GM23338 (cell line): ENCODE measurements at places on chromosomes 5 and 9.
A peak's percentile ranks its signal among the peaks of the same experiment; 100 is the strongest.

GRCh38 chr5:141420855-141421488 is at the start of gene PCDHGA11:
PCDHGA11 (plus strand) TSS chr5:141421051; CDS start chr5:141421228, 177 bp downstream.
- DNase-seq = peak; percentile 90

- DNase-seq = no peak
Observed at GRCh38 chr5:126658561-126658960, 57.8 kb downstream of the PHAX start.

DNA sequence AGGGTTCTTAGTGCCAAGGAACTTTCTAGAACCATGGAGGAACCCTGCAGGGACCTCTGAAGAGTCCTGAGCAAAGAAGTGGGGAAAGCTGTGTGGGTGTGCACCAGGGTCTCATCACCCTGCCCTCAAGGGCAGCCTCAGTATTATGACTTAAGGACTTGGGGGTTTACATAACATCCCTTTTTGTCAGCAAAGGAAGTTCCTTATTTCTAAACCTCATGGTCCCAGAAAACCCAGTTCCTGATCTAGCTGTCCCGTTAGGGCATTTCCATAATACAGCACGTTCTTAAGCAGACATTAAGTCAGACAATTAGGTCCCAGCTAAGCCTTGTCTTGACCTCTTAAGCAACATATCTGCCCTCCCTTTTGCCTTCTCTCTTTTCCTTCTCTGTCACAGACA is 57.3 kb downstream of the DAPK1 start:
- no peak for DNase-seq

GRCh38 chr5:27026063-27026462 is 12.3 kb downstream of the CDH9 start:
- no peak for DNase-seq

DNA sequence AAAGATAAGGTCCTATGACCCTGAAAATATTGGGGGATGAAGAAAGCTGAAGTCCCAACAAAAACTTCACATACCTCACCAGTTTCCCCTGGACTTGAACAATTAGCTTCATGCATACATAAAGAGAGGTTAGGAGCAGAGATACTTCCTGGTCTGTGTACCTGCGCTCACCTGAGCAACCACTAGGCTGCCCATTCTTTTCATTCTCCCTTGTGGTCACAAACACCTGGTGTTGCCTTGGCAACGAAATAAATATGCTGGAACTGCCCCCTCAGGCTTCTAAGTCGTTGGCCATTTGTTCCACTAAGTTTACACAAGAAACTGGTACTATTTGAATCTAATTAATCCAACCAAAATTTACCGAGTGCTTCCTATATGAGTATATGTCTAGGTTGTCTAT is 18.1 kb downstream of the OTP start:
- DNase-seq = peak; percentile 97

- no peak for DNase-seq
Observed at GRCh38 chr5:143717400-143717799, 94.6 kb upstream of the HMHB1 start.

GRCh38 chr5:97425511-97425910 is 242.5 kb upstream of the RIOK2 start:
- DNase-seq = peak; percentile 53

GRCh38 chr5:56052735-56053134 is 58.0 kb upstream of the IL6ST start:
- DNase-seq = no peak

DNA sequence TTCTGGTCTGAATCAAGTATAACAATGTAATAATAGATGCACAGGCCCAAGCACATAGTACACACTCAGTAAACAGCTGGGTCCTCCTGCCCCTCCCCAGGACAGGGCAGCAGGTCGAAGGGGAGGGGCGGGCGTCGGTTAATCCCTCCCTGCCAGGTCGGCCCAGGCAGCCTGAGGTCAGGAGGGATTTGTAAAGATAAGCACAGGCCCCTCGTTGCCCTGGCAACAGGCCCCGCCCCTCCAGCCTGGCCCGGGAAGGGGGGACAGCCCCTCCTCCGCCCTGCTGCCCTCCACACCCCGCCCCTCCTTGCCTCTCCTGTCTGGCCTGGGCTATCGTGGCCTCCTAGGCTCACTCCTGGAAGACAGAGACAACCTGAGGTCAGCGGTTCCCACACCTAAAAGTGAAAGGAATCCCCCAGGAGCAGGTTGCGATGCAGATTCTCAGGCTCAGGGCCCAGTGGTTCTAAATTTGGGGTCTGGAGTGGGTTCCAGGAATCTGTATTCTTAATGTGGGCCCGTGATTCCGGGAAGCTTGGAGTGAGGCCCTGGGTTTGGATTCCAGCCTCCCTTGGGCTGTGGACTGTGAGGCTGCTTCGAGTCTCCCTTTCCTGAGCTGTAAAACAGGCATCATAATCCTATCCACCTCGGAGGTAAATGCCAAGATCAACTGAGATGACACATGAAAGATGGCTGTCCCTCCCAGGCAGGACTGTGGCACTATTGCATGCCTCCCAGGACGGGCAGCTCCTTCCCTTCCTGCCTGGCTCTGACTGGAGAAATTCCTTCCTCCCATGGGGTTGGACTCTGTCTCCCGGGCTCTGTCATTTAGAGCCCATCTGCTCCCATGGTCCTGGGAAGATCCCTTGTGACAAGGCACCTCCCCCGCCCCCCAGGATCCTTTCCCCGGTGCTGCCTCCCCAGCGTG is 4.4 kb downstream of the CRB2 start:
- peak; percentile 97 for DNase-seq

DNA sequence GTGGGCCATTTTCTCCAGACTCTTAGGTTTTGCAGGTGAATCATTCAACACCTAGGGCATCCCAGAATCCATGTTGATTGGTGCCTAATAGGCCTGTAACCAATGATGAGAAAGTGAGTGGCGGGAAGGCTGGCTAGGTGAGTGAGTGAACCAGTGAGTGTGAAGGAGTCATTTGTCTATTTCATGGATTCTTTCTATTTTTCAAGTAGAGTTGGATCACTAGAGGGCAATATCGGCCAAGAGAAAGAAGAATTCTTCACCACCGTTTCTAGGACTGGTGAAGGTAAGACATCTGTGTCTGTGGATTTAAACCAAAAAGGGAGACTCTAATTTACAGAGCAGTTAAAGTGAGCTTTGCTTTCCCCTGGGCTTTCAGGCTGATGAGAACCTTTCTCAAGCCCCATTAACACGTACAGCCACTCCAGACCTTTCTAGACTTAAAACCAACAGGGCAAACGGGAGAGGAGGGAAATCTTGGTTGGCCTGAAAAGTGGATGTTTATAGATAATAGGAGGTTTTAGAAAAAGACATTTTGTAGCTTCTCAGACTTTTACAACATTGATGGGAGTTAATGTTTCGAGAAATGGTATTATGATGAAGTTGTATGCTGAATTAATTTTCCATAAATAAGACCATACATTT is 114.3 kb upstream of the IL12B start:
- peak; percentile 66 for DNase-seq

GRCh38 chr5:126576974-126577373 is 18.0 kb downstream of the ALDH7A1 start:
- DNase-seq = no peak

DNA sequence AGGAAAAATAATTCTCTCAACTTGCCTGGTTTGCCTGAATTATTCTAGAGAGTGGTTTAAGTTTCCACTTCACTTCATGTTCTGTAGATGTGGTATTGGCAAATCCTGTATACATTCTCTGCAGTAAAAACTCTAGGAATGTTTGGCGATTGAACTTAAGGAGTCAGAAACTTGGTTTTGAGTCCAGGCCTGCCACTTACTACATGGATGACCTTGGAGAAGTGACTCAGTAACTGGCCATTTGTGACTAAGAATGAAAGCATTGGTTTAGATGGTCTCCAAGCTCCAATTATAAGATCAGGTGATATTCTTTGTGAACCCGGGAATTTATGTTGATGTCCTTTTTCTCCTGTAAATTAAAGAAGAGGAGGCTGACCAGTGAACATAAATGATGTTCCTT is 233.8 kb downstream of the GAS1 start:
- DNase-seq = no peak

GRCh38 chr9:18710065-18710464 is 236.1 kb downstream of the ADAMTSL1 start:
- no peak for DNase-seq

- DNase-seq = no peak
Observed at GRCh38 chr9:1462626-1463308, 412.6 kb downstream of the DMRT2 start.

- DNase-seq = no peak
Observed at GRCh38 chr9:104555521-104555920, 13.4 kb upstream of the OR13C8 start.

DNA sequence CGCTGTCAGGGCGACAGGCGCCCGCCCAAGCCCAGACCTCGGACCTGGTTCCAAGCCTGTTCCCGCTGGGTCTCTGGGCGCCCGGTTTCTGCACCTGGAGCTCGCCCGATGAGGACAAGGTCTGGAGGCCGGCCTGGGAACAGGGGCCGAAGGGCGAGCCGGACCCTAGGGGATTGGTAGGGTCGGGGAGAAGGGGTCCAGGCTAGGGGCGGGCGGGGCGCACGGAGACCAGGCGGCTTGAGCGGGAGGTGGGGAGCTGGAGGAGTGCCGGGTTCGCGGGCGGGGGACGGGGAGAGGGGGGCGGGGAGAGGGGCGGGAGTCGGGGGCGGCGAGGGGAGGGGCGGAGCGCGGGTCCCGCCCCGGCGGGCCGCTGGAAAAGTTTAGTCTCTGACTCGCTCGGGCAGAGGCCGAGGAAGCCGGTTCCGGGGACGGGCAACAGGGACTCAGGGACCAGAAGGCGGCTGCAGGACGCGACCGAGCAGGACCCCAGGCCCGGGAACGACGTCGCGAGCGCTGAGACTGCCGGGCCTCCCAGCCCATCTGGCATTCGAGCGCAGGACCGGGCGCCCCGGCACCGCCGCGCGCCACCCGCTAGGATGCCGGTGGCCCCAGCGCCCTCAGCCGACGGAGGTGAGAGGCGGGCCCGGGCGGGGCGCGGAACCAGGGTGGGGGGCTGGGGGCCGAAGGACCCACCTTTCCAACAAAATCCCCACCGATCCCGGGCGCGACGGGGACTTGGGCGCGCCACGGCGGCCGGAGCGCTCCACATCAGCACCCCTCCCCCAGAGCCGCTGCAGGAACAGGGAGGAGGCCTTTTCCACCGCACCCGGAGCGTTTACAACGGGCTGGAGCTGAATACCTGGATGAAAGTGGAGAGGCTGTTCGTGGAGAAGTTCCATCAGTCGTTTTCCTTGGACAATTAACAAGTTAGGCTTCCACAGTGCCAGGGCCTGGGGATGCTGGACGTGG is at the start of gene S1PR3:
TSS of gene S1PR3 (plus strand) at position 403 of the 969 bp plus-strand sequence. CDS start 9,733 bp downstream, outside the sequence.
- peak; percentile 77 for DNase-seq

DNA sequence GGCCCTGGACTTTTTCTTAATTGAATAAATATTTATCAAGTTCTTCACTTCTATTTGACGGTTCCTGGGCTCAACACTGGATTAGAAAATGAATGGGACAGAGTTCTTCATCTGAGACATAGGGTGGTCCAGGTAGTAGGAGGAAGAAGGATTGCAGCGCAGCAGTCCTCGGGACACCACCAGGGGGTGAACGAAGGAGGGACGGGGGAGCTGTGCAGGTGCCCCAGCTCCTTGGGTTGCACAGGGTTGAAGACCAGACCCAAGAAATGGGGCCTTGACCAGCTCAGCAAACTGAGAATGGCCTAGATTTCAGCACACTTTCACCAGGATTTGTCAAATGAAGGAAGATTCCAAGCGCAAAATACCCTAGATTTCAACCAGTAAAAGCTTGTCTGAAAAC is 29.5 kb downstream of the ABL1 start:
- DNase-seq = no peak

DNA sequence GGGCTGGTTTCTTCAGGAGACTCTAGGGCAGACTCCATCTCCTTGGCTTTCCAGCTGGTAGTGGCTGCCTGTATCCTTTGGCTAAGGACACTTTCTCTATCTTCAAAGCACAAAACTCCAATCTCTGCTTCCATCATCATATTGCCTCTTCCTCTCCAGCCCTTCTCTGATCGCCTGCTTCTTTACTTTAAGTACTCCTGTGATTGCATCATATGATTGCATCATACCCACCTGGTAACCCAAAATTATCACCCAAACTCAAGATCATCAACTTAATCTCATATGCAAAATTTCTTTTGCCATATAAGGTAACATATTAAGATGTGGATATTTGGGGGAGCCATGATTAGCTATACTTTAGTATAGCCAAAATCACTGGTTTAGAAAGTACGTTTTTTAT is 1092.6 kb upstream of the CDH6 start:
- peak; percentile 7 for DNase-seq

- peak; percentile 60 for DNase-seq
Observed at GRCh38 chr5:54533541-54534190, 16.1 kb downstream of the SNX18 start.

DNA sequence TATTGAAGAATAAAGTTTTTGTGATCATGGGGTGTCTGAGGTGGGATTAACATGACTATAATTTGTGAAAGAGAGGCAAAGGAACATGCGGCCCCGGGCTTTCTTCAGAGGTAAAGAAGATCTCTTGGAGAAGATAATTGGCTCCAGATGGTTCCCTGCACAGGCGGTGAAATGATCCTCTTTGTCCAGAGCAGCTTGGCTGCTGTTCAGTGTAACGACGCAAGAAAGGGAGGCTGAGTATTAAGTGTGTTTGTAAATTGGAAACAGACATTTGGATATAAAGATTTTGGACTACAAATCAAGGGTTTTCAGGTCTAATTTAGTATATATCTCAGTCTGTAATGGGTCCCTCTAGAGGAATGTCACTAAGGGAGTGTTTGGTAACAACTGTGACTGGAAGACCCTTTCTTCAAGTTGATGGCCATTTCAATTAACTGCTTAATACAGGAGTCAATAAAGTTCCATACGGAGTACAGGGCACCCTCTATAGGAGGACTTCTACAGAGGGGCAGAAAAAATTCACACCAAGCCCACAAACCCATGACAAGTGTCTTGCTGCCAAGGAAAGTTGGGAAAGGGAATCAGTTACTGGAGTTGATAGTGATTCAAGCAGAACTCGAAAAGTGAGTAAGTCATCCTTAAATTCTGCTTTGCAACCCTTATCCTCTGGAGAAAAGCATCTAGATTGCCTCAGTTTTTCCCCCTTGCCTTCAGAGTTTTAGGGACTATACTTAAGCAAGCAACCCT is 4.1 kb downstream of the EQTN start:
- no peak for DNase-seq
